GM12878 (cell line): ENCODE measurements at places on chromosomes 4 and X.

DNA sequence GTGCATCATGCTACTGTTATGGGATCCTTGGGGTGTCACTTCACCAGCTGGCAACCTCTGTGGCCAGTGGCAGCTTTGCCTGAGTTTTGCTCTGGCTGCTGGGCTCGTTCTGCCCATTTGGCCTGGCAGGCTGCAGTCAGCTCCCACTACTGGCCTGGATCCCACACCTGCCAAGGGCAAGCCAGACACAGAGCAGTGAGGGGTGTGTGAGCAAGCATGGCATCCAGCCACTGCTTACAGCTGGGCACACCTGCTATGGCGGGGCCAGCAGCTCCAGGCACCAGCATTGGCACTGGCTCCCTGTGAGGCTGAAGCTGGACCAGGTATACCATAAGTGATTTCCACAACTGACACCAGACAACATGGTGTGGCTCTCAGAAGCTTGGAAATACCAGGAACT lies 183.4 kb downstream of the NPFFR2 start:
- no peak for DNase-seq

DNA sequence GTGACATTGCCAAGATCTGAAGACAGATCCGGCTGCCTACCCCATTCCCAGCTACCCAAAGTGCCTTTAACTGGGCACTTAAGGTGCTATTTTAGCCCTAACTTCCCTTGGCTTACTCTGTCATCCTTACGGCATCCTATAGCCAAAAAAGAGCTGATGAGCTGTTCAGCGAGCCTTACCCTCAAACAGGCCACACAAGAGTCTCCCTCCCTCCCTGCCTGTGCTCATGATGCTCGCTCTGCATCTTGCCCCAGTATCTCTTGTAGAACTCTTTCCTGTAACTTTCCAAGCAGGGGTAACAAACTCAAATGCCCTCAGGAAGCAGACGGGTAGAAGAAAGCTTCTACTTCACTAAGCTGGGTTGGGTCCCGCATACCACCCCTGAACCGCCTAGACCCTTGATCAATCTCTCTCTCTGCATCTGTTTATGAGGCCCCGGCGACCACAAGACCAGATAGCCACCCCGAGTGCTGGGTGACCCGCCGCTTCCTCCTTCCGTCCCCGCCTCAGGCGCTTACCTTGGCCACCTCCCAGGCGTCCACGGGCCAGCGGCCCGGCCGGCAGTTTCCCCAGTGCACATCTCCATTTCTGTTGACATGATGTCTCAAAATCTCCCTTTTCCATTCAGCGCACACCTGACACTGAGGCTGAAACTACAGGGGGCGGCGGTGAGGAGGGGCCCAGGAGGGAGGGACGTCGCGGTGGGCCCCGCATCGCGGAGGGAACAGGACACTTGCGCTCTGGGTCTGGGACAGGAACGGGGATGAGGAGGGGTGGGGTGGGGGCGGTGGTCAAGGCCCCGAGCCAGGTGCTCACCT lies 663 bp downstream of the CXorf38 start:
- DNase-seq, result no peak

DNA sequence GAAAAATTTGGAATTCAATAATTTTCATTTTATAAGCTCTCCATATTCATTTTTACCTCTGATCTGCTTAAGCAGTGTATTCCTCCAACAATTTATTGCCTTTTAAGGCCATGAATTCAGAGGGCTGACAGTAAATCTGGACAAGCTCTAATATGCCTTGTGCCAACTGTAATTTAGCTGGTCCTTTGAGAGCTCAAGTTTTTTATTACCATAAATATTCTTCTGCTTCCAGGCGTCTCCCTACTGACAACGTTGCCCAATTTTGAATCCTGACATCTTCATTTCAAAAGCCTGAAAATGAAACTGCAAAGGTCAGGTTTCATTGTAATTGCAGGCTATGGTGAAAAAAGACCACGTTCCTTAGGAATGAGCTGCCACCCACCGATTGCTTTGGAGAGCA lies 95.8 kb upstream of the GEMIN8 start:
- no peak for DNase-seq

- DNase-seq, result no peak
Measured at GRCh38 chr4:82499738-82500434, 61.9 kb downstream of the TMEM150C start.

- DNase-seq, result no peak
Measured at GRCh38 chrX:24920769-24921168, 95.0 kb downstream of the ARX start.

DNA sequence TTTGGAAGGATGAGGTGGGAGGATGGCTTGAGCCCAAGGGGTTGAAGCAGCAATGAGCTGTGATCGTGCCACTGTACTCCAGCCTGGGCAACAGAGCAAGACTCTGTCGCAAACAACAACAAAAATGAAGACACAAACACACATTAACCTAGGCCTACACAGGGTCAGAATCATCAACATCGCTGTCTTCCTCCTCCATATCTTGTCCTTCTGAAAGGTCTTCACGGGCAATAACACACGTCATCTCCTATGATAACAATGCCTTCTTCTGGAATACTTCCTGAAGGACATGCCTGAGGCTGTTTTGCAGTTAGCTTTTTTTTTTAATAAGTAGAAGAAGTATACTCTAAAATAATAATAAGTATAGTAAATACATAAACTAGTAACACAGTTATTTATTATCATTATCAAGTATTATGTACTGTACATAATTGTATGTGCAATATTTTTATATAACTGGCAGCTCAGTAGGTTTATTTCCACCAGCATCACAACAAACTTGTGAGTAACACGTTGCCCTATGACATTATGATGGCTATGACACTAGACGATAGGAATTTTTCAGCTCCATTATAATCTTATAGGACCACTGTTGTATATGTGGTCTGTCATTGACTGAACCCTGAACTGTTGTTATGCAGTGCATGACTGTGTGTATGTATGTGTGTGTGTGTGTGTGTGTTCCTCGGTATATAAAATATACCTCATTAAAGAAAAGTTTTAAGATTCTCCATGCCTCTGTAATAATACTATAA lies 69.2 kb upstream of the MAML3 start:
- DNase-seq, result no peak

- DNase-seq, result no peak
Measured at GRCh38 chr4:38084877-38085711, 124.9 kb downstream of the PTTG2 start.

GRCh38 chr4:162706051-162706450 lies 460.6 kb downstream of the NAF1 start:
- no peak for DNase-seq

- DNase-seq, result peak; percentile 66
Measured at GRCh38 chrX:40099055-40099958, 1.5 kb upstream of the BCOR start.

GRCh38 chr4:1055721-1056590 lies 44.5 kb downstream of the FGFRL1 start:
- no peak for DNase-seq

- no peak for DNase-seq
Measured at GRCh38 chr4:2788532-2789103, 4.3 kb upstream of the SH3BP2 start.
